Umbilical cord (tissue), 2 donors: ENCODE measurements at places on chromosomes 12 and 14.

- DNase-seq = no peak
These were observed 331.6 kb upstream of the STXBP6 start for GRCh38 chr14:25381498-25381897.

GRCh38 chr12:10212739-10213131, at the start of gene GABARAPL1:
Gene GABARAPL1, plus strand, starts transcription at chr12:10212877. Its CDS starts 253 bp downstream, at chr12:10213130.
- peak; percentile 82 for DNase-seq

DNA sequence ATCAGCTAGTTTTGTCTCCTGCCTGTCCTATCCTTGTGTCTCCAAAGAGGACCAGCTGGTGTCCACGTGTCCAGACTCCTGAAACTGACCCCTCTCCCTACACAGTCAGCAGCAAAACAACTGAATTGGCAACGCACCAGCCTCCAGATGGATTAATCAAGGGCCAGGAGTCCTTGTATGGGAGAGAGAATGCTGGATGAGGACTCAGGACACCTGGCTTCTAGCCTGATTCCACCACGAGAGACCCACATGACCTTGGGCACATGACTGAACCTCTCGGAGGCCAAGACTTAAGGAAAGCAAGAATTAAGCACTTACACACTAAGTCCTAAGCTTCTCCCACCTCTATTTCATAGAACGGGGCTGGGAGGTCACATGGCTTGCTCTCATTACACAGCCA, 60.4 kb upstream of the CMKLR1 start:
- no peak for DNase-seq

DNA sequence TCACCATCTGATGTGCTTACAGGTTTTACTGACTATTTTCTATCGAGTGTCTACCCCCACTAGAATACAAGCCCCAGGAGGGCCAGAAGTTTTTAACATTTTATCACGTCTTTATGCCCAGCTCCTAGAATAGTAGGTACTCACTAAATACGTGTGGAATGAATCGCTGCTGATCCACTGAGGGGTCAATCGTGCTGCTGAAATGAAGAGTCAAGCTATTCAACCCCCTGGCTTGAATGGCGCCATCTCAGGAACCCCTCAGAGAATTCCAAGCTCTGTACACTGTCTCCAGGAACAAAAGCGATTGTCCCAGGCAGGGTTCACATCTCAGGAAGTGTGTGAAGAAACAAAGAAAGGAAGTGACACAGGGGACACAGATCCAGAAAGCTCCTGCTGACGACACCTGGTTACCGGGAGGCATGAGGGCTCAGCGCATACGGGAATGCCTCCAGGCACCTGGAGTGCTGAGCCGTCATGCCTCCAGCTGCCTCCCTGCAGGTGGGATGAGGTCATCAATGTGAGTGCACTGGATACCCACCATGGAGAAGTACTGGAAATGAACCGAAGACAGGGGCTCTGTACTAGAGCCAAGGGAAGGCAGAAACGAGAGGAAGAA, 45.6 kb downstream of the PITPNM2 start:
- no peak for DNase-seq

DNA sequence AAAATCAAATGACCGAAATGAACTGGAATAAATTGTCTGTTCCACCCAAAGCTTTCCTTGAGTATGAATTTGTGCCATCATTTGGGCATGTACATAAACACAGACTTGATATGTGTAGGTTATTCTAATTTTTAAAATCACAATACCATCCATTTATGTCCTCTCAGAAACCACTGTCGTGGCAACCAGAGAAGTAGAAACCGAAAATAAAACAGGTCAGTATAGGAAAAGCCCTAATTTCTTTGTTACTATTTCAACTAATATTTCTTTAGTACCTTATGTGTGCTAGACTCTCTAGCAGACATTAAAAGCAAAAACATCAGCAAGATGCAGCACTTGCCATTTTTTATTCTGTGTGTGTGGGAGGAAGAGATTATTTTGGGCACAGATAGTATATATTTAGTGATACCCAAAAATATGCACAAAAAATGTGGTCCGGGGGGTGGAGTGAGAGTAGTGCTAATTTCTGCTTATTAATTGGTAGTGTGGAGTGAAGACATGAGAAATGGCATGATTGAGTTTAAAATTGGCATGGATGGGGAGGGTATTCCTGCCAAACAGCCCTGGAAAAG, 130.8 kb upstream of the CNTN1 start:
- no peak for DNase-seq

DNA sequence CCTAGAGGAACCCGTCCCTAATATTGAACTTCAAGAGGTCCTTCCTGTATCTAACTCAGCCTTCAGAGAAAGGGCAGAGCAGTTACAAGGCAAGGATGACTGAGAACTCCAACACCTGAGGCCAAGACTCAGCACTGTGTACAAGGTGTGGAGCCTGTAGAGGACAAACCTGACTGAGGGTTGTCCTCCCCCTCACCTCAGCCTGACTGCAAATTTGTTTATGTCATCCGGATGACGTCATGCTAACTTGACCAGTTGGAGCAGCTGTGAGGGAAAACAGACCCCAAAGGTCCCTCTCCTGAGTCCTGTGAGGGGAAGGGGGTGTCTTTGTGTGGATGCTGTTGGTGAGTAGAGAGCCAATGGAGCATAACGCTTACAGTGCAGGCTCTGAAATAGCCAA, 4.3 kb downstream of the CRACR2A start:
- DNase-seq = no peak

DNA sequence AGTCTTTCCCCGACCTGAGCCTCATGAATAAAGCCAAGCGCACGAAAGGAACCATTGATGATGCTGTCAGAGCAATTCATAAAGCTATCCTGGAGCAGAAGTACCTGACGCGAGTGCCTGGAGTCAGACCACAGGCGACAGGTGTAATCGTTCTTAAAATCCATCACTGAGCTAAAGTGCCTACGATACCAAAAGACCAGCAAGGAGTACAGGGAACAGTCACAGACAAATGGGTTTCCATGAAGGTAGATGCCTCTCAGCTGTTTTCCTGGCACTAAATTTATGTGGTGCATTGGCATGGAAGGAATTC, 1.4 kb upstream of the PCED1B start:
- no peak for DNase-seq

- DNase-seq = no peak
These were observed 543 bp upstream of the GLIPR1 start for GRCh38 chr12:75479963-75480461.

GRCh38 chr14:22002860-22003284, 329.3 kb upstream of the OR4E1 start:
- DNase-seq = no peak
